ENCODE measurements at places on chromosomes 11 and 22. TPM values are rescaled to one million over a fixed set of nuclear protein-coding genes. Genes with fewer than 3 reads are reported as not detected.
A peak's percentile ranks its signal among the peaks of the same experiment; 100 is the strongest.

Gene NRIP3
- total RNA-seq, result 2.2 TPM

GRCh38 chr11:126834573-126834972 is 166.0 kb downstream of the KIRREL3 start:
- DNase-seq, result no peak

DNA sequence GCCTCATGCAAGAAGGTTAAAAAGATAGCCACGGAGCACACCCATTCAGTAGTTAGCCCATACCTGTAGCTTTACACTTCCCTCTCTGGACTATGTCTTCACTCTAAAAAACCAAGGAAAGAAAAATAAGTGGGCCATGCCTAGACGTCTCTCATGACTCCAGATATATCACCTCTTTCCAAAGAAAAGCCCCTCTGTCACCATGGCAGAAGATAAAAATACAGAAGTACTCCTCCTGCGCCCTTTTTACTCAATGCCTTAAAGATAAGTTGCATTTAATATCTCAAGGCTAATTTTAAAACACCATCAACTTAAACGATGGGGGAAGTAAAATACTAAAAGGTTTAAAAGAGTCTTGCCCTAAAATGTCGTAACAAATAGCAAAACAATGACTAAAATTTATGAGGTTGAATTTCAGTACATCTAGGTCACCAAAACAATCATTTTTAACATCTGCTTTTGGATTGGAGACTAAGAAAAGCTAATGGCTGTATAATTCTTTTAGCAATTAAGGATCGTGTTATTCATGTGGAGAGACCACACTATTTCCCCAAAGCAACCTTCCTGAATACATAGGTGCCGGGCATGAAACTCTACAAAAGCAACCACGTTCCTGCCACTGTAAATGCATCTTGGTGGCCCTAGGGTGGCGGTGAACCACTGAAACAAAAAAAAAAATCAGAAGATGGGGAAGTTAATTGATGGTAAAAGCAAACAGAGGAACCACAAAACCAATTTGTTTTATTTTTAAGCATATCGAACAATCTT is 46.0 kb downstream of the CELF1 start:
- no peak for DNase-seq

- peak; percentile 94 for DNase-seq
Observed at GRCh38 chr11:64284962-64285884, at the start of gene GPR137. Gene GPR137 (plus strand): TSS chr11:64285848. CDS start chr11:64286525, 677 bp downstream.

- no peak for DNase-seq
Observed at GRCh38 chr11:26931248-26931631, 62.7 kb upstream of the FIBIN start.

DNA sequence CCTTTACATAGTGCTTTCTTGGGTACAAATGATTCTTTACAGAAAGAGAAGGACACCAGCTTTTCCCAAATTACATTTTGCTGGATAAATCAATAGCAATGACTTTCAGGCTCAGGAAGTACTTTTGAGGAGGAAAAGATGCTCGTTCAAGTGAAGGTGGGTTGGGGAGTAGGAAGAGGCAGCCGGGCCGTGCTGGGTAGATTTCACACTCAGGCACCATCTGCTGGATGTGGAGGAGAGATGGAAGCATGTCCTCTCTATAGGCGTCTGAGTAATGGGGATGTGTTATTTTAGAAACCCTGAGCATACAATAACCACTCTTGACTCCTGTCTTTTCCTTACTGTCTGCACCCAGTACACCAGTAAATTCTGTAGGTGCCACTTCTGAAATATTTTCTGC is 152.3 kb upstream of the LARGE1 start:
- no peak for DNase-seq

DNA sequence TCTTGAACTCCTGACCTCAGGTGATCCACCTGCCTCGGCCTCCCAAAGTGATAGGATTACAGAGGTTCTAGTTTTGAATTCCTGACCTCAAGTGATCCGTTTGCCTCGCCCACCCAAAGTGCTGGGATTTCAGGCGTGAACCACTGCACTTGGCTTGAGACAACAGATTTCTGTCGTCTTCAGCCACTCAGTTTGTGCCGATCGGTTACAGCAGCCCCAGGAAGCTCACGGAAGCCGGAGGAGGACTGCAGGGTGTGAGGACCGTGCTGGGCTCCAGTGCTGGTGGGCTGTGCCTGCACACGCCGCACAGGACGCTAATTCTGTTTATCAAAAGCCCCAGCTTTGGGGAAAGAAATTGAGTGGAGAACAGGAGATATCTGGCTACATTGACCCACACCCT is 82.0 kb downstream of the CELSR1 start:
- no peak for DNase-seq

- no peak for DNase-seq
Observed at GRCh38 chr11:133277886-133278285, 254.4 kb downstream of the OPCML start.

DNA sequence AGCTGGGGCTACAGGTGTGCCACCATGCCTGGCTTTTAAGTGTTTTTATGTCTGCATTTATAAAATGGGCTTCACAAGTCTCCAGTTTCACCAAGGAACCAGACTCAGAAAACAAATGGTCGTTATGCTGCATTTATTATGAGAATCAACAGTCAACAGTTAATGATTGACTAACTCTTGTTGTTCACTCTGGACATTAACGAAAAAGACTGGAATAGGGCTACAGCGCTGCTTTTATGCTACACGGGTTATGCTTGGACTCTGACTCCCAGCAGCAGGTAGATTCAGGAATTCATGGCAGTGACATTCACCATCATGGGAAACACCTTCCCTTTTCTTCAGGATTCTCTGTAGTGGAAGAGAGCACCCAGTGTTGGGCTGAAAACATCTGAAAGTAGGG is 44.4 kb upstream of the CHKA start:
- no peak for DNase-seq

DNA sequence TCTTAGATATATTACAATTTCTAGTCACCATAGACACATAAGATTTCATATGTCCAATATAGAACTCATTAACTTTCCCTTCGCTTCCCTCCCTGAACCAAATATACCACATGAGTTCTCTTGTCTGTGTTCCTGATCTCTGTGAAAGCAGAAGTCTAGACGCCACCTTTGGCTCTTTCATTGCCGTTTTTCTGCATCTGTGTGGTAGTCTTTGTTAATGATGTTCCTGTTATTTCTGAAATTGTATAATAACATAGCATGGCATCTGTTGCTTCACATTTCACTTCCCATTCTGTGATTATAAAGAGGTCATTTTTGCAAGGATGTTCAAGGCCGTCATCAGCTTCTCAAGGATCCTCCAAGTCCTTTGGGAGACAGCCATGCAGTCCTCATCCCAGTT is 58.5 kb downstream of the NCAM1 start:
- no peak for DNase-seq

- DNase-seq, result no peak
Observed at GRCh38 chr11:122727101-122727929, 71.8 kb downstream of the UBASH3B start.
